ENCODE measurements at places on chromosomes 2 and 18.

DNA sequence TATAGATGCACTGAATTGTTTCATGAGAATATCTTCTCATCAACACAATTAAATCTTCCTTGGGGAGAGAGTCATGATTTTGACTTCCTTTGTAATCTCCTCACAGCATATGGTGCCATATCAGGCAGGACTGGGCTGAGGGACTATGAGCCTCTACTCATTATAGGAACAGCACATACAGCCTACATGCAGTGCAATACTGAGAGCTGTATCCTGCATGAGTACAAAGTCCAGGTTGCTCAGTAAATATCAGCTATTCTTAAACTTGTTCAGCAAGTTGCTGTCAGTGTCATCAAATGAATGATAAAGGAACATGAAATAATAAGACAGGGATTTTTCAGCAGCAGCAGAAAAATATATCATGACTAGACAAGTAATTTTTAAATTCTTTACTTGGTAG, 10.8 kb downstream of the DLGAP1 start:
- DNase-seq: no peak

- DNase-seq: no peak
Observed at GRCh38 chr18:9188359-9189231, 52.0 kb downstream of the ANKRD12 start.

GRCh38 chr2:17643031-17643615, 102.6 kb downstream of the VSNL1 start:
- DNase-seq: no peak

- no peak for DNase-seq
Observed at GRCh38 chr2:157460384-157460837, 16.5 kb upstream of the CYTIP start.

DNA sequence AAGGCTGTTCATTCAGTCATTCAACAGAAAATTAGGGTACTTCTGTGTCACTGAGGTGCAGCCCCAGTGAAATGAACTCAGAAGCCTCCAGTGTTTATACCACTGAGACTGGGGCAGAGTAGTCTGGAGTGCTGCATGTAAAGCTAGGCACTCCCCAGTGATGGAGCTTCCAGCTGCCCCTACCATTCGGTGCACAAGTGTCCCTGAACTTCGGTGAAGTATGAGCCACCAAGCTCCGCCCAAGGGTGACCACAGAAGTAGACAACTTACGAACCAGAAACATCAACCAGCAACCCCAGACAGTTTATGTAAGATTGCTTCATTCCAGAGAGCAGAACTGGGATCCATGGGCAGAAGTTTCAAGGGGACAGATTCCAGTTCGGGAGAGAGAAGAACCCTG, 70.6 kb upstream of the FOSL2 start:
- no peak for DNase-seq

GRCh38 chr2:176173567-176174381, 14.7 kb upstream of the HOXD1 start:
- DNase-seq: no peak

GRCh38 chr2:120893811-120894584, 158.3 kb downstream of the GLI2 start:
- no peak for DNase-seq

GRCh38 chr2:79041032-79041448, 15.5 kb downstream of the REG3G start:
- no peak for DNase-seq

DNA sequence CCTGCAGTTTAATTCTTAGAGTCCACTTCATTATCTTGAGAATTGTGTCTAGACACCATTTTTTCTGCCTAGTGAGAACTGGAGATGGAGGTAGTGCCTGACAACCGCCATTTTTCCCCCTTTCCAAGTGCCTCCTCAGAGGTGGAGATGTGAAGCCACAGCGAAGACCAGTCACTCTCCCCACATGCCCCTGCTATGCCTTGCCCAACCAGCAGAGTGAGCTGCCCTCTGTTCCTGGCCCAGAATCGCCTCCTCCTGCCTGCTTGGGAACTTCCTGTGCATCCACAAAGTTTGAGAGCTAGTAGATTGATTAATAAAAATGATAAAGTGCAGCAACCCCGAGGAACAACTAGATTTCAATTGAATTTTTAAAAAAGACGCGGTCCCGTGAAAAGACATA, 123.3 kb downstream of the CLIP4 start:
- DNase-seq: no peak

DNA sequence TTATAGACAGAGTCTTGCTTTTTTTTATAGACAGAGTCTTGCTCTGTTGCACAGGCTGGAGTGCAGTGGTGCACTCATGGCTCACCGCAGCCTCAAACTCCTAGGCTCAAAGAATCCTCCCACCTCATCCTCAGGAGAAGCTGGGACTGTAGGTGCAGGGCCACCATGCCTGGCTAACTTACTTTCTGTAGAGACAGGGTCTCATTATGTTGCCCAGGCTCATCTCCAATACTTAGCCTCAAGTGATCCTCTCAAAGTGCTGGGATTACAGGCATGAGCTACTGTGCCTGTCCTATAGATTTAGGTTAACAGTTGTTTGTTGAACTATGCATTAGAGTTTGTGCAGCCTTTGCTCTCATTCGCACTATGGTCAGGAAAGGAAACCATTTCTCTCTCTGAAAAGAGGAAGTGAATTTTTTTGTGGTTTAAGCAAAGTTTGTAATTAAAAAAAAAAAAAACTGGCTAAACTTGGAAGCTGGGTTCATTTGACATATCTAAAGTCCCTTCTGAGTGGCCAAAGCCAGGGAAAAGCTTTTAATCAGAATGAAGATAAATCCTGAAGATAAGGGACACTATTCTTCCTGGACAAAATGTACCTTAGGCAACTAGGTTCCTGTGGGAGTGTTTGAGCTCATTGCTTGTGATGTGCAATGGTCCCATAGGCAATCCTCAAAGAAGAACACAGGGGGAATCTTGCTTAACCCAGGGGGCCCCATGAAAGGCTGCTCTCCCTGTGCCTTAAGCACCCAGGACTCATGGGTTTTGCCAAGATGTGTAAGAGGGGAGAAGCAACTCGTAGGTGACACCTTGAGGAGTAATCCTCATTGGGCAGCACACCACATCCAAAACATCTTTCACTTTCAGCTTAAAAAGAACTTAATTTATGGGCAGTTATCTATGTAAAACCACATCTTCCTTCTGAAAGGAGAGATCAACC, 201.7 kb downstream of the MREG start:
- no peak for DNase-seq

All from stimulated activated CD8-positive, alpha-beta memory T cell treated with anti-CD3 and anti-CD28 coated beads, Interleukin-15, amount 100 ng/mL, for 4 hours (primary cell).